NCI-H1417 treated with DMSO at 0.1 percent for 48 hours (cell line): ENCODE measurements at places on chromosomes 6 and 20.

DNA sequence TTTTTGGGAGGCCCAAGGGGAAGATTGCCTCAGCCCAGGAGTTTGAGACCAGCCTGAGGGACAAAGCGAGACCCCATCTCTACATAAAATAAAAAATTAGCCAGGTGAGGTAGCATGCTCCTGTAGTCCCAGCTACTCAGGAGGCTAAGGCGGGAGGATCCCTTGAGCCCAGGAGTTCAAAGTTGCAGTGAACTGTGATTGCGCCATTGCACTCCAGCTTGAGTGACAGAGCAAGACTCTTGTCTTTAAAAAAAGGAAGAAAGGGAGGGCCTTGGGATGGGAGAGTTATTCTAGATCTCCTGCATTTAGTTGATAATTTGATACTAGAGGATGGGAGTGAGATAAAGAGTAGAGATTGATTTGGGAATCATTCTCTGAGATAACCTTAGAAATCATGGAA, 68.1 kb downstream of the ITCH start:
- no peak for DNase-seq

- DNase-seq, result no peak
Observed at GRCh38 chr20:47778398-47779354, 6.6 kb downstream of the SULF2 start.

GRCh38 chr20:4233520-4233919, 218.2 kb upstream of the RNF24 start:
- DNase-seq, result no peak

- DNase-seq, result no peak
Observed at GRCh38 chr6:44569931-44570385, 182.5 kb downstream of the CDC5L start.
